ENCODE measurements at places on chromosomes 12 and 14. TPM values are rescaled to one million over a fixed set of nuclear protein-coding genes. Genes with fewer than 3 reads are reported as not detected.

The CDKN3 gene
- 1.2 TPM for total RNA-seq

The ZBTB42 gene
- 10.0 TPM for total RNA-seq

The SIX1 gene
- total RNA-seq = 0.16 TPM

The PPP2R5E gene
- 46.5 TPM for total RNA-seq

The GDF3 gene
- 0.66 TPM for total RNA-seq

- H3K4me1 ChIP-seq = no peaks in the 10 kb centered on the region
- H3K4me3 ChIP-seq = no peak overlapping the region
- no peak for DNase-seq
- no peaks in the 10 kb centered on the region for H3K27me3 ChIP-seq
These were observed 134.6 kb upstream of the EVL start for GRCh38 chr14:99930420-99931274.

- no peak for DNase-seq
- H3K36me3 ChIP-seq = no peaks in the 10 kb centered on the region
- no peaks in the 10 kb centered on the region for H3K4me1 ChIP-seq
- no peaks in the 10 kb centered on the region for H3K27me3 ChIP-seq
These were observed 45.3 kb upstream of the PZP start for GRCh38 chr12:9253464-9253863.

DNA sequence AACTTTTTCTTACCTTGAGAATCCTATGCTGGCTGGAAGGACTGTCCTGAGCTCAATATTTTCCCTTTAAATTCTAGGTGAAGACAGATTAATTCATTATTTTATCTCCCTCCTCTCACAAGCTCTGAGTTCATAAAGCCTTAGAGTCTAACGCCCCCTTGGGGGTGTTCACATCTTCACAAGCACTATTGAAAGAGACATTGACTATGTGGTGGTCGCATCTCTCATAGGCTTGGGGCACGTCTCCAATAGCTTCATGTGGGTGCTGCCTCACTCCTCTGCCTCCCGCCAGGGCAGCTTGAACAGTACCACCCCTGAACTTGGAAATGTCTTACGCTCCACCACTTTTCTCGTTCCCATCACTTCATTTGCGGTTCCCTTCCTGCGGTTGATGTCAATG is 106.2 kb downstream of the UNC79 start:
- H3K27me3 ChIP-seq = no peaks in the 10 kb centered on the region
- DNase-seq = no peak
- H3K36me3 ChIP-seq = no peaks in the 10 kb centered on the region
- no peak overlapping the region for H3K4me3 ChIP-seq

DNA sequence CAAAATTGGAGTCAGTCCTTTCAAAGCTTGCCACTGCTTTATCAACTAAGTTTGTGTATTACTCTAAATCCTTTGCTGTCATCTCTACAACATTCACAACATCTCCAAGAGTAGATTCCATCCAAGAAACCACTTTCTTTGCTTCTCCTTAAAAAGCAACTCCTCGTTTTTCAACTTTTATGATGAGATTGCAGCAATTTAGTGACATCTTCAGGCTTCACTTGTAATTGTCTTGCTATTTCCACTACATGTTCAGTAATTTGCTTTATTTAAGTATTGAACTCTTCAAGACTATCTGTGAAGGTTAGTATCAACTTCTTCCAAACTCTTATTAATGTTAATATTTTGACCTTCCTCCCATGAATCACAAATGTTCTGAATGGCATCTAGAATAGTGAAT is 747.9 kb downstream of the TMTC2 start:
- H3K36me3 ChIP-seq = no peaks in the 10 kb centered on the region
- no peaks in the 10 kb centered on the region for H3K4me1 ChIP-seq
- H3K27me3 ChIP-seq = no peaks in the 10 kb centered on the region
- no peak overlapping the region for H3K4me3 ChIP-seq
- H3K27ac ChIP-seq = no peak overlapping the region

DNA sequence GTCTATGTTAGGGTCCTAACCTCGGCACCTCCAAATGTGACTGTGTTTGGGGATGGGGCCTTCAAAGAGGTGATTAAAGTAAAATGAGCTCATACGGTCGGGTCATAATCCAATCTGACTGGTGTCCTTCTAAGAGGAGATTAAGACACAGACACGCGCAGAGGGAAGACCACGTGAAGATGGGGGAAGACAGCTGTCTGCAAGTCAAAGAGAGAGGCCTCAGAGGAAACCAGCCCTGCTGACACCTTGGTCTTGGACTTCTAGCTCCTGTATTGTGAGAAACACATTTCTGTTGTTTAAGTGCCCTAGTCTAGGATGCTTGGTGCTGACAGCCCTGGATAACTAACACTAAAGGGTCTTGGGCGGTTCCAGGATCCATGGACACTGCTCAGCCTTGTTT is 109.6 kb downstream of the DICER1 start:
- peaks cover 2% of the 10 kb centered on the region for H3K27me3 ChIP-seq
- H3K27ac ChIP-seq = no peak overlapping the region
- DNase-seq = no peak
- H3K4me3 ChIP-seq = no peak overlapping the region

- H3K27ac ChIP-seq = no peak overlapping the region
- no peaks in the 10 kb centered on the region for H3K27me3 ChIP-seq
- no peak for DNase-seq
- H3K36me3 ChIP-seq = no peaks in the 10 kb centered on the region
- no peak overlapping the region for H3K4me3 ChIP-seq
- H3K4me1 ChIP-seq = no peaks in the 10 kb centered on the region
These were observed 188.5 kb downstream of the CCDC91 start for GRCh38 chr12:28378736-28379135.

DNA sequence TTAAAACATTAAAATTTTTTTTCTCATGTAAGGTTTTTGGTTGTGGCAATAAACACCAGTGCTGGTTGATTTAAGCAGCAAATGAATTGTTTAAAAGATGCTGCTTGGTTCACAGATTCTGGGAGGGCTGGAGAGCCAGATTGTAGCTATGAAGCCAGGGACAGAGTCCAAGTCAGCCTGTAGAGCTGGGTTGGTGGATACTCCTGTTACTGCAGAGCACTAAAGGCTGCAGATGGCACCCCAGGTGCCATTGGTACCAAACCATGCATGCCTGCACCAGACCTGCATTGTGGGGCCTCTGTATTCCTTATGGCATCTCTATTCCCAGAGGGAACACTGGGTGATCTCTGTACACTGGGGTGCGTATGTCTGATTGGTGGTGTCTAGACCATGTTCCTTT is 113.3 kb downstream of the SNAPC1 start:
- H3K36me3 ChIP-seq = no peaks in the 10 kb centered on the region
- no peaks in the 10 kb centered on the region for H3K4me1 ChIP-seq
- no peak overlapping the region for H3K27ac ChIP-seq
- H3K4me3 ChIP-seq = no peak overlapping the region

DNA sequence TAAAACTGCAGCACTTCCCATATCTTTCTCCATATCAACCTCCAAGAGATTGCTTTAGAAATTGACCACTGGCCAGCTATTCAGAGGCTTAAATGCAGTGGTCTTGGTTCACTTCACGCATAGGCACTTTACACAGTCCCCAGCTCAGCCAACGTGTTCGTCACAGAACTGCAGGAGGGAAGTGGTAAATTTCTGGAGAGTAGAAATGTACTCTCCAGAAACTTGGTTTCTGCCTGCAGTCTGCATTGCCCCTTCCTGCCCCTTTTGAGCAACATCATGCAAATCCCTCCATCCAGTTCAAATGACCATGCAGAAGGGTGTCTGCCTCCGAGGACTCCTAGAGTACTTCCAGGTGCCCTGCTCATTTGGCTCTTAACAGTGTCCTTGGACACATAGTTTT is 42.7 kb upstream of the NEDD1 start:
- H3K27ac ChIP-seq = no peak overlapping the region
- H3K36me3 ChIP-seq = no peaks in the 10 kb centered on the region
- no peak for DNase-seq
- no peaks in the 10 kb centered on the region for H3K27me3 ChIP-seq
- no peaks in the 10 kb centered on the region for H3K4me1 ChIP-seq
- H3K4me3 ChIP-seq = no peak overlapping the region

GRCh38 chr12:47039079-47039478 is 40.3 kb upstream of the PCED1B start:
- H3K36me3 ChIP-seq = no peaks in the 10 kb centered on the region
- no peaks in the 10 kb centered on the region for H3K4me1 ChIP-seq
- H3K27me3 ChIP-seq = no peaks in the 10 kb centered on the region
- no peak overlapping the region for H3K27ac ChIP-seq

GRCh38 chr14:24535737-24536136 is 27.7 kb upstream of the CMA1 start:
- DNase-seq = no peak
- H3K36me3 ChIP-seq = no peaks in the 10 kb centered on the region
- no peak overlapping the region for H3K27ac ChIP-seq
- H3K4me3 ChIP-seq = no peak overlapping the region
- no peaks in the 10 kb centered on the region for H3K4me1 ChIP-seq

DNA sequence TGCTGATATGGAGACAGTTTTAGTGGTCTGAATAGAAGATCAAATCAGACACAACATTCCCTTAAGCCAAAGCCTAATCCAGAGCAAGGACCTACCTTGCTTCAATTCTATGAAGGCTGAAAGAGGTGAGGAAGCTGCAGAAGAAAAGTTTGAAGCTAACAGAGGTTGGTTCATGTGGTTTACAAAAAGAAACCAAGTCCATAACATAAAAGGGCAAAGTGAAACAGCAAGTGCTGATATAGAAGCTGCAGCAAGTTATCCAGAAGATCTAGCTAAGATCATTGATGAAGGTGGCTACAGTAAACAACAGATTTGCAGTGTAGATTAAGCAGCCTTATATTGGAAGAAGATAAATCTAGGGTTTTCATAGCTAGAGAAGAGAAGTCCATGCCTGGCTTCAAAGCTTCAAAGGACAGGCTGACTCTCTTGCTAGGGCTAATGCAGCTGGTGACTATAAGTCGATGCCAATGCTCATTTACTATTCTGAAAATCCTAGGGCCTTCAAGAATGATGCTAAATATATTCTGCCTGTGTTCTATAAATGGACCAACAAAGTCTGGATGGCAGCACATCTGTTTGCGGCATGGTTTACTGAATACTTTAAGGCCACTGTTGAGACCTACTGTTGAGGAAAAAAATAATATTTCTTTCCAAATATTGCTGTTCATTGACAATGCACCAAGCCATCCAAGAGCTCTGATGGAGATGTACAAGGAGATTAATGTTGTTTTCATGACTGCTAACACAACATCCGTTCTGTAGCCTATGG is 361.0 kb downstream of the DPF3 start:
- H3K4me3 ChIP-seq = no peak overlapping the region
- DNase-seq = no peak
- no peaks in the 10 kb centered on the region for H3K36me3 ChIP-seq
- H3K27ac ChIP-seq = no peak overlapping the region

- H3K4me3 ChIP-seq = peak overlapping the region; percentile 76
- DNase-seq = peak; percentile 45
- H3K4me1 ChIP-seq = peaks cover 15% of the 10 kb centered on the region
- no peaks in the 10 kb centered on the region for H3K36me3 ChIP-seq
- H3K27ac ChIP-seq = peak overlapping the region; percentile 61
These were observed 1.1 kb downstream of the PAPLN start for GRCh38 chr14:73238424-73238852.

DNA sequence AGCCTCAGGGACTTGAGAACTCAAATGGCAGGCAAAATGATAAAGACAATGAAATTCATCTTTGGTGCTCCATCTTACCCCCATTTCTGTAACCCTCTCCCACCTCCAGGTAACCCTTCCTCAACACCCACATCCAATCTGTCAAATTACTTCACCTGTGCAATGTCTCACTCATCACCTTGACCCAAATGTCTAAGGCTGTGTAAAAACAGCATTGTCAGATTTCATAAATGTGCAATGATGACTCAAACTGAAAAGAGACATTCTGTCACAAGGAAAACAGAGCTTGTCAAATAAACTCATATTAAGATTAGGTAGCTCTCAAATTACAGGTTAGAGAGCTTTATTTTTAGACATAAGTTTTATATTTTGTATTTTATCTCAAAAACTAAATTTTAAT is 19.9 kb upstream of the COCH start:
- H3K27ac ChIP-seq = no peak overlapping the region
- no peak overlapping the region for H3K4me3 ChIP-seq
- no peaks in the 10 kb centered on the region for H3K36me3 ChIP-seq

- no peaks in the 10 kb centered on the region for H3K27me3 ChIP-seq
- no peak overlapping the region for H3K4me3 ChIP-seq
- H3K27ac ChIP-seq = peak overlapping the region; percentile 14
- peaks cover 9% of the 10 kb centered on the region for H3K4me1 ChIP-seq
- DNase-seq = no peak
These were observed 11.3 kb downstream of the CMKLR1 start for GRCh38 chr12:108327621-108328344.

DNA sequence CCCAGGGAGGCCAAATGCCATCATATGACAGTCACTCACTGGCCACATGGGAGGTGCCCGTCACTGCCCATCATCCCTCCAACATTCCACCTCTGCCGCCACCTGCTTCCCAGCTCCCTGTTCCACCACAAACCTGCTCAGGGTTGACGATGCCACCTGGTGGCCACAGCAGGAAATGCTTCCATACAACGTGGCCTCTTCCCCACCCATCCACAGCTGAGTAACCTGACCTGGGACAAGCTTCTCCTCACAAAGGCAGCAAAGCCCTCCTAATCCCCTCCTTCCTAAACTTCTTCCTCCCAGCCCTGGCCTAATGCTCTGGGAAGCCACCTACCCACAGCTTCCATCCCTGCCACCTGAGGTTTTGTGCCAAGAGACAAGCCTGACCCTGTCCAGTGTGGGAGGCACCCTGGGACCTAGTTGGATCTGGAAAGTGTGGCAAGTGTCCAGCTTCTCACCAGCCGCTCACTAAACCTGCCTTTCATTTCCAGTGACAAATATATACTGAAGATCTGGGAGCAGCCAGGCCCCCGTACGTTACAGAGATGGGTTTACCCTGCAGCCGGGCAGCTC is 4.3 kb downstream of the DEGS2 start:
- DNase-seq = no peak
- H3K4me3 ChIP-seq = no peak overlapping the region
- H3K4me1 ChIP-seq = peaks cover 4% of the 10 kb centered on the region
- H3K36me3 ChIP-seq = no peaks in the 10 kb centered on the region
- peaks cover 2% of the 10 kb centered on the region for H3K27me3 ChIP-seq

- no peaks in the 10 kb centered on the region for H3K4me1 ChIP-seq
- H3K27me3 ChIP-seq = no peaks in the 10 kb centered on the region
- peaks cover 17% of the 10 kb centered on the region for H3K36me3 ChIP-seq
- DNase-seq = no peak
- no peak overlapping the region for H3K27ac ChIP-seq
These were observed 8.1 kb downstream of the BTBD6 start for GRCh38 chr14:105256292-105256960.

DNA sequence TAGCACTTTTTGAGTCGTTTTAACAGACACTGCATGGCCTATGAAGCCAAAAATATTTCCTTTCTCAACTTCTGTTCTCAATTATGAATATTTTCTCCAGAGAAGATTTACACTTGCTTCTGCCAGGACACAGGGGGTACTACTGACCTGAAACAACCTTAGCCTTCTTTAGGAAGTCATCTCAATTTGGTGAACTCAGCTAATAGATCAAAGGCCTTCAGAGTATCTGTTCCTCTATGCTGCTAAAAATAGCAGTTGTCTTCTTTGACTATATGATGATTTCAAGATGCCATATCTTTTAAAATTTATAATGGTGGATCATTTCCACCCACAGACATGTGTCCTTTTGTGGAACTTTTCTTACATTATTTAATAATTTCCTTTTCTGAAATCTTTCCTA is 14.0 kb upstream of the NDUFA12 start:
- no peaks in the 10 kb centered on the region for H3K36me3 ChIP-seq
- no peaks in the 10 kb centered on the region for H3K27me3 ChIP-seq
- H3K27ac ChIP-seq = no peak overlapping the region
- H3K4me1 ChIP-seq = no peaks in the 10 kb centered on the region

- H3K36me3 ChIP-seq = no peaks in the 10 kb centered on the region
- no peak for DNase-seq
- no peak overlapping the region for H3K27ac ChIP-seq
- peaks cover 7% of the 10 kb centered on the region for H3K4me1 ChIP-seq
- H3K4me3 ChIP-seq = no peak overlapping the region
These were observed 649 bp downstream of the AQP6 start for GRCh38 chr12:49973361-49973830.
